Thoracic aorta (tissue), 2 donors: ENCODE measurements at places on chromosomes 11 and 22. TPM values are rescaled to one million over a fixed set of nuclear protein-coding genes. Genes with fewer than 3 reads are reported as not detected.

The MTCH2 gene
- 21.9 TPM for total RNA-seq

- no peak for DNase-seq
- H3K36me3 ChIP-seq = no peaks in the 10 kb centered on the region
- H3K27ac ChIP-seq = no peak overlapping the region
Measured at GRCh38 chr11:46341454-46341853, 5.8 kb upstream of the DGKZ start.

GRCh38 chr22:21101877-21102638 lies 56.3 kb downstream of the LRRC74B start:
- no peak for DNase-seq
- no peaks in the 10 kb centered on the region for H3K27me3 ChIP-seq
- H3K4me3 ChIP-seq = no peak overlapping the region
- no peaks in the 10 kb centered on the region for H3K36me3 ChIP-seq

- H3K36me3 ChIP-seq = no peaks in the 10 kb centered on the region
- DNase-seq = no peak
- no peaks in the 10 kb centered on the region for H3K27me3 ChIP-seq
- H3K4me1 ChIP-seq = no peaks in the 10 kb centered on the region
- no peak overlapping the region for H3K4me3 ChIP-seq
Measured at GRCh38 chr11:117833401-117833891, 8.9 kb upstream of the FXYD2 start.

- H3K27ac ChIP-seq = peak overlapping the region; percentile 68
- no peaks in the 10 kb centered on the region for H3K27me3 ChIP-seq
- H3K4me1 ChIP-seq = peaks cover 31% of the 10 kb centered on the region
- no peaks in the 10 kb centered on the region for H3K36me3 ChIP-seq
- DNase-seq = peak; percentile 85
- peak overlapping the region; percentile 39 for H3K4me3 ChIP-seq
Measured at GRCh38 chr11:72069787-72070251, 10.5 kb downstream of the NUMA1 start.

The OR4S2 gene
- total RNA-seq = not detected

DNA sequence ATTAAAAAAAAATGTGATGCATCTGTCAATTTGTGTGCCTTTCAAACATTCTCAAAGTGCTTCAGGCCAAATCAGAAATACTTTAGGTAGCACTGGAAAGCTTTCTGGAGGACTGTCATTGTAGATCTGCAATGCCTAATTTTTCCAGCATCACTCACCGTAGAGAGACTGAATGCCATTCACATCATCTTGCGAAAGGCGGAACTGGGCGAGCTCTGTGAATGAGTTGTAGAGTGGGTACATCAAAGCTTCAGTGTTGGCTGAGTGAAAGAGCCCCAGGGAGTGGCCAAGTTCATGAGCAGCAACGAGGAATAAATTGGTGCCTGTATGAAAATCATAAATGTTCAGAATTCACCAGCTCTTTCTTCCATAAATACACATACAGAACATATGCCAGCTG lies 4.0 kb downstream of the MMP10 start:
- H3K27me3 ChIP-seq = no peaks in the 10 kb centered on the region
- no peak for DNase-seq
- no peak overlapping the region for H3K27ac ChIP-seq
- no peaks in the 10 kb centered on the region for H3K36me3 ChIP-seq
- no peaks in the 10 kb centered on the region for H3K4me1 ChIP-seq

The TCN1 gene
- total RNA-seq = not detected

DNA sequence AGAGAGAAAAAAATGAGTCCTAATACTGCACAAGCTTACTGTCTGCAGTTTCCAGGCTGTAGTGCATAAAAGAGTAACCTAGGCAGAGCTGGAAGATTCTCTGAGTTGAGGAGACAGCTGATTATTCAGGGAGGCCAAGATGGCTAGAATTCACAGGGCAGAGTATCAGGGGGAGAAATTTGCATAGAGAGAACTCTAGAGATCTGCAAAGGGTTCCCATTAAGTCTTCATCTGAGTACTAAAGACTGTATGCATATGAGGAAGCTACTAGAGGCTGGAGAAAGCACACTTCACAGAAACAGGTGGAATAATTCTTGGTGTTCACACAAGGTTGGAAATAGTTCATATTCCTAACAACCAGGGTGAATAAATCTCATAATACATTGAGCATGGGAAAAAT lies 66.6 kb upstream of the RRAS2 start:
- no peaks in the 10 kb centered on the region for H3K27me3 ChIP-seq
- no peak for DNase-seq
- no peak overlapping the region for H3K27ac ChIP-seq
- H3K36me3 ChIP-seq = no peaks in the 10 kb centered on the region

- no peak overlapping the region for H3K27ac ChIP-seq
- no peak overlapping the region for H3K4me3 ChIP-seq
- DNase-seq = no peak
- H3K27me3 ChIP-seq = no peaks in the 10 kb centered on the region
Measured at GRCh38 chr22:21030621-21031544, 1.5 kb downstream of the SLC7A4 start.

- no peak for DNase-seq
- no peak overlapping the region for H3K4me3 ChIP-seq
- no peaks in the 10 kb centered on the region for H3K36me3 ChIP-seq
- no peaks in the 10 kb centered on the region for H3K4me1 ChIP-seq
Measured at GRCh38 chr11:72454791-72455190, 20.5 kb upstream of the CLPB start.

The CRYBA4 gene
- not detected for total RNA-seq

GRCh38 chr11:97990162-97990920 lies 1030.4 kb upstream of the CNTN5 start:
- no peak overlapping the region for H3K4me3 ChIP-seq
- no peaks in the 10 kb centered on the region for H3K27me3 ChIP-seq
- no peak overlapping the region for H3K27ac ChIP-seq
- no peaks in the 10 kb centered on the region for H3K4me1 ChIP-seq
- H3K36me3 ChIP-seq = no peaks in the 10 kb centered on the region

GRCh38 chr22:50183141-50183971 lies 2.4 kb upstream of the TRABD start:
- no peak overlapping the region for H3K4me3 ChIP-seq
- H3K27me3 ChIP-seq = no peaks in the 10 kb centered on the region
- peaks cover 20% of the 10 kb centered on the region for H3K4me1 ChIP-seq

GRCh38 chr11:33857933-33858371 lies 33.9 kb downstream of the LMO2 start:
- H3K4me3 ChIP-seq = no peak overlapping the region
- H3K36me3 ChIP-seq = no peaks in the 10 kb centered on the region
- no peaks in the 10 kb centered on the region for H3K27me3 ChIP-seq
- no peak overlapping the region for H3K27ac ChIP-seq

DNA sequence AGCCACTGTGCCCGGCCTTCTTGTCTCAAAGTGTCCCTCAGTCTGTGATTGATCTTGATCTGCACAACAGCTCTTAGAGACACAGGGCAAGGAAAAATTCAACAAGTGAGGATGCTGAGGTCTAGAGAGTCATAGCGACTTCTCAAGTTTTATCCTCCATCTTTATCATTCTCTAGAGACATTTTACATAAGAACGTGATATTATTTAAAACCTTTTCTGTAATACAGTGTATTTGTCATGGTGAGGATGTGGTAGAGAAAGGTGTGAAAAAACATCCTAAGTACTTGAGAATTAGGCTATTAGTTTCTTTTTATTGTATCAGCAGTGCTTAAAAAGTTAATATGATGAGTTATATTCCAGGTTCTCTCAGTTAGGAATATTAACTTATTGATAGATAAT lies 50.2 kb downstream of the EMSY start:
- DNase-seq = no peak
- no peak overlapping the region for H3K27ac ChIP-seq
- peaks cover 14% of the 10 kb centered on the region for H3K36me3 ChIP-seq
- no peaks in the 10 kb centered on the region for H3K27me3 ChIP-seq

DNA sequence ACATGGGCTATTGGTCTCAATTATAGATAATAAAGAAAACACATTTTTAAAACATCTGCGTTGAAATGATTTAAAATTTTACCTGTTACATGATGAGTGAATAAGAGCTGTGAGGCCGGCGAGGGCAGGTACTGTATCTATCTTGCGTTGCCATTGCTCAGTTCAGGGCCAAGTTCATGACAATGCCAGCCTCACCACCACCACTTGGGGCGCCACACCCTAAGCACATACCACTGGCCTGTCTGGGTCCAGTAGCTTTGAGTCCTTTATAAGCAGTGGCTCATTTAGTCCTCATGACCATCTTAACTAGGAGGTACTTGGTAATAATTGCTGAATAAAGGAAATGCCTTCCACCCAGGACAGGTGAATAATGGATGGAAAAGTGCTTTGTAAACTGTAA lies 14.5 kb upstream of the MB start:
- DNase-seq = no peak
- H3K36me3 ChIP-seq = no peaks in the 10 kb centered on the region
- no peaks in the 10 kb centered on the region for H3K27me3 ChIP-seq
- H3K4me3 ChIP-seq = no peak overlapping the region

DNA sequence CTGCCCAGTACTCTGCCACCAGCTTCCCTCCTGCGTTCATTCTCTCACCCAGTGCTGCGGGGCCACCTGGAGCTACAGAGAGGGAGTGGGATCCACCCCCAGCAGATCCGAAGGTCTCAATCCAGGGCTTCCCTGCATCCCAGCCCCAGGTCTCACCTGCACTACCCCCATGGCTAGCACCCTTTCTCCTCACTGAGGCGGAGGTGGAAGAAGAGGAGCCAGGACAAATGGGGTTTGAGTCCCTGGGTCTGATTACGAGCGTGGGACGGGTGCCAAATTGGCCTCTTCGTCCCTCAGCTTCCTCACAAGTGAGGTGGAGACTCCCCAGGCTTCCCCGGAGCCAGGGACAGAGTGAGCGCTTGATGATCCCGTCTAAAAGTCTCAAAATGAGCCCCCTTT lies 64.2 kb downstream of the NFAM1 start:
- H3K4me1 ChIP-seq = peaks cover 28% of the 10 kb centered on the region
- H3K27me3 ChIP-seq = no peaks in the 10 kb centered on the region
- H3K4me3 ChIP-seq = peak overlapping the region; percentile 88
- no peak overlapping the region for H3K27ac ChIP-seq
- DNase-seq = no peak
- no peaks in the 10 kb centered on the region for H3K36me3 ChIP-seq

The ALDH3B1 gene
- total RNA-seq = 24.2 TPM
